ENCODE measurements at places on chromosomes 2 and 18. TPM values are rescaled to one million over a fixed set of nuclear protein-coding genes. Genes with fewer than 3 reads are reported as not detected.

Gene SRD5A2
- under 0.01 TPM for total RNA-seq

Gene GAREM2
- total RNA-seq = under 0.01 TPM

Gene TGIF1
- total RNA-seq = 198 TPM

Gene GPBAR1
- under 0.01 TPM for total RNA-seq

Gene KYNU
- 31.4 TPM for total RNA-seq

Gene FMNL2
- 24.7 TPM for total RNA-seq

Gene TPO
- total RNA-seq = not detected

Gene MC2R
- total RNA-seq = not detected

Gene UGT1A5
- total RNA-seq = 0.26 TPM

Gene SCN3A
- not detected for total RNA-seq

Gene CGREF1
- total RNA-seq = 0.53 TPM

Gene MFSD2B
- under 0.01 TPM for total RNA-seq

Gene RUFY4
- total RNA-seq = not detected

Gene SS18
- 134 TPM for total RNA-seq

Gene TMEM185B
- 20.8 TPM for total RNA-seq

Gene SKOR2
- not detected for total RNA-seq

Gene KIDINS220
- 58.2 TPM for total RNA-seq

Gene SELENOI
- 32.6 TPM for total RNA-seq

Gene PAIP2B
- total RNA-seq = 5.2 TPM

Gene CAVIN2
- 2.8 TPM for total RNA-seq

Gene SERTAD2
- total RNA-seq = 4.2 TPM

Gene CLEC4F
- total RNA-seq = not detected

Gene TANC1
- total RNA-seq = 29.5 TPM

Gene CCDC148
- 0.26 TPM for total RNA-seq

Gene MLPH
- 14.7 TPM for total RNA-seq

Gene SGPP2
- 9.7 TPM for total RNA-seq

Gene ACVR1C
- total RNA-seq = 0.26 TPM

Gene RNF152
- total RNA-seq = 31.9 TPM

Gene UGT1A3
- not detected for total RNA-seq

Gene FLACC1
- 0.26 TPM for total RNA-seq

Gene PARD3B
- 1.6 TPM for total RNA-seq

Gene MZT2B
- 217 TPM for total RNA-seq

Gene HOXD13
- not detected for total RNA-seq

Gene IL36A
- 6.3 TPM for total RNA-seq

Gene AMER3
- under 0.01 TPM for total RNA-seq

Gene APCDD1
- total RNA-seq = 0.64 TPM

Gene KCNJ13
- total RNA-seq = not detected

Gene CIB4
- total RNA-seq = not detected

Gene ADCYAP1
- not detected for total RNA-seq

Gene SLC30A3
- not detected for total RNA-seq

Gene ALKAL2
- not detected for total RNA-seq

Gene EHD3
- total RNA-seq = 1.6 TPM

Gene EML6
- 0.53 TPM for total RNA-seq

Gene ACADL
- 0.26 TPM for total RNA-seq

Gene PLEK
- under 0.01 TPM for total RNA-seq

Gene GAD1
- total RNA-seq = 1.3 TPM

Gene SULT1C4
- total RNA-seq = not detected

Measured in bronchial epithelial cell (primary cell).